Stimulated activated CD4-positive, alpha-beta T cell treated with anti-CD3 and anti-CD28 coated beads, Interleukin-2, amount 100 ng/mL, for 48 hours (primary cell): ENCODE measurements at places on chromosomes 5 and 9.

- no peak for DNase-seq
Observed at GRCh38 chr9:31248156-31248555, 1136.3 kb upstream of the ACO1 start.

DNA sequence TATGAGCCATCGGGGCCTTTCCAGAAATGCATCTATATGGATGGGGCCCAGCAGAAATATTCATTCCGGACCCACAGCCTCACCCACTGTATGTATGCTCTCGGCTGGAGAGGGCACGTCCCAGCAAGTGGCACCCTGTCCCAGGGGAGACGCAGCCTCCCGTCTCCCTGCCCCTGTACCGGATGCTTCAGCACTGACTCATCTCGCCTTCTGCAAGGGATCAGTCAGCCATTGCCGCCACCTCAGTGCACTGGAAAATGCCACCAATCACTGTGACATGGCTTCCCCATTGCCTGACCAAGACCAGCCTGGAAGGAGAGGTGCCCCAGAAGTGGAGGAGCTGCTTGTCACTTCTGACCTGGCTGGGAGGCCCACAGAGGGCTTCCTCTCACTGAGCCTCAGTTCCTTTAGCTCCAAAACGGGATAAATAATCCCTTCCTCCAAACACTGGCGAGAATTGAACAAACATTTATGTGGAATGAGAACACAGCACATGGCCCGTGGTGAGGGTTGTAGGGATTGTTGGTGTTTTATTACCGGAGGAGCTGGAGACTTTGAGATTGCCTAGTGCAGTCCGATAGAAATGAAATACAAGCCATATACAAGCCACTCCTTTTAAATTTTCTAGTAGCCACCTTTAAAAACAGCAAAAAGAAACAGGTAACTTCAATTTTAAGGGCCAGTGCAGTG lies 43.9 kb upstream of the ORM1 start:
- DNase-seq = no peak

DNA sequence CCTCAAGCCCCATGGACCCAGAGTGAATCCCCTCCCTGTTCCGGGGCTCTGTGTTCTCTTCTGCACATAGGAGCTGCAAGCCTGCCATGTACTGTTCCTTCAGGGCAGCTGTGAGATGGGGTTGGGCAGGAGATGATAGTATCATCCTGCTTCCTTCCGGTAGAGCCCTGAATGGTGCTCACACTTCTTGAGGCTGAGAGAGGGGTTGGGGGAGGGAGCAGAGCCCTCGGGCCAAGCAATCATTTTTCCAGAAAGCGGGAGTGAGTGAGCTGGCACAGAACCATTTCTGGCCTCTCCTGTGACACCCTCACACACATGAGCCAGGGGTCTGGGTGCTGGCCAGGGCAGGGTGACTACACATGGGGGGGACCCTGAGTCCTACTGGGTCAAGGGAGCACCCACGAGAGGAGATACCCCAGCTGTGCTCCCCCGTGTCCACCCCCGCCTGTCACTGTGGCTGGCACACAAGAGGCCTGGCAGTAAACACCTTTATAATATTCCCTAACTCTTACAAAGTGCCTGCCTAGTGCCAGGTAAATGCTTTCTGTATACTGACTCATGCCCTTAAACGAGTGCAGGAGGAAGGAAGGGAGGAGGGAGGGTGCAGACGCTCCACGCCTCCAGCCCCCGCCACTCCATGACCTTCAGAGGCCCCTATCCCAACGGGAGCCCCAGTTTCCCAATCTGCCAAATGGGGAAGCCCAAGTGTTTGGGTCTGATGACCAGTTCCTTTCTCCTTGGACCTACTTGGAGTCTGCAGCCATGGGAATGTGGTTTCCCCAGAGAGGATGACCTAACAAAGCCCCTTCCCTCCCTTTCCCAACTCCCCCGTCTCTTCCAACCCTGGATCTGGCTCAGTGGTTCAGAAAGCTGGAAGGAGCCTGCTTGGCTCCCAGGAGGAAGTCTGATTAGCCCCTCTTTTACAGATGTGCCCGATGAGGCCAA lies 15.5 kb downstream of the AKNA start:
- DNase-seq = no peak

DNA sequence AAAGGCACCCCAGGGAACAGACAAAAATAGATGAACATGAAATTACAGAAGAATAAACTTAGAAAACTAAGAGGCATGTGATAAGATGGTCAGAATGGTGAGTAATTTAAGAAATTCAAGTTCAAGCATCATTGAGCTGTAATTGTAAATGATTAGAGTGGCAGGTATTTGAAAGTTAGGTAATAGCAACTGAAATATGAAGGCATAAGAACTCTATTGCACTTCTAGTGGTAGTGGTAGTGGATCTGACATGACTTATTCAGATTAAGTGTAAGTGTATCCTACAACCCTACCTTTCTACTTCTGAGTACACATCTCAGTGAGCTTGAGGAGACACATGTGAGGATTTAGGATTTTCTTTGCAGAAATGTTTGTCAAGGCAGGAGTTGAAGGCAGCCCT lies 192.9 kb upstream of the RIOK2 start:
- no peak for DNase-seq

DNA sequence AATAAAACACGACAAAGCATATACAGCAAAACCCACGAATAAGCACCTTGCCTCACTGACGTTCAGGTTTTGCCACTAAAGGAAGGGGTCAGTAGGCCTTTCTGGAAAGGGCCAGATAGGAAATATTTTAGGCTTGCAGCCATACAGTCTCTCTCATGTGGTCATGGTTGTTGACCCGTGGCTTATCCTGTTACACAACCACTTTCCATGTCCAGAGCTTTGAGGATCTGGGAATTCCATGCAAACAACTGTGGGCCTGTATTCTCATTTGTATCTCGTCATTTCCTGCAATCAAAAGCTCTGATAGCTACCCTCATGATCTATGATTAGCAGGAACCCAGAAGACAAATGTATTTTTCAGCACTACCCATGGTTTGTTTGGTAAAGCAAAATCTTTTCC lies 108.3 kb downstream of the DRD1 start:
- DNase-seq = no peak

GRCh38 chr5:76838481-76839261 lies 11.1 kb upstream of the S100Z start:
- DNase-seq = no peak

- DNase-seq = no peak
Observed at GRCh38 chr5:172090976-172091547, 84.6 kb upstream of the FBXW11 start.
